Immature natural killer cell (primary cell): ENCODE measurements at places on chromosomes 6 and 20. TPM values are rescaled to one million over a fixed set of nuclear protein-coding genes. Genes with fewer than 3 reads are reported as not detected.

The SCGN gene
- not detected for polyA plus RNA-seq

The STMN3 gene
- 1.6 TPM for polyA plus RNA-seq

The ZBTB24 gene
- polyA plus RNA-seq, result 4.1 TPM

The KCNS1 gene
- polyA plus RNA-seq, result 0.04 TPM

The QRSL1 gene
- polyA plus RNA-seq, result 6.8 TPM

The ARMC12 gene
- not detected for polyA plus RNA-seq

The MAK gene
- polyA plus RNA-seq, result not detected

The DEFB110 gene
- polyA plus RNA-seq, result not detected

The SNAI1 gene
- polyA plus RNA-seq, result not detected

The PPP1R16B gene
- polyA plus RNA-seq, result 42.8 TPM

The WFDC10A gene
- polyA plus RNA-seq, result not detected

The GJA10 gene
- polyA plus RNA-seq, result not detected

The CSNK2A1 gene
- polyA plus RNA-seq, result 65.9 TPM

The OTOR gene
- not detected for polyA plus RNA-seq

The MYH7B gene
- polyA plus RNA-seq, result not detected

The BTN1A1 gene
- polyA plus RNA-seq, result not detected

The UBR2 gene
- 6.4 TPM for polyA plus RNA-seq

The HUS1B gene
- 0.29 TPM for polyA plus RNA-seq

The SNPH gene
- polyA plus RNA-seq, result 1.1 TPM

The SPEF1 gene
- polyA plus RNA-seq, result not detected

The CCN6 gene
- polyA plus RNA-seq, result not detected

The DEFB124 gene
- not detected for polyA plus RNA-seq

The MUC22 gene
- not detected for polyA plus RNA-seq

The KIF6 gene
- not detected for polyA plus RNA-seq

The PCSK2 gene
- polyA plus RNA-seq, result not detected

The UTRN gene
- 40.5 TPM for polyA plus RNA-seq

The HLA-DQB2 gene
- polyA plus RNA-seq, result 3.8 TPM

The EEF1E1 gene
- polyA plus RNA-seq, result 34.2 TPM

The ARFGEF2 gene
- 5.7 TPM for polyA plus RNA-seq

The VWA7 gene
- 0.21 TPM for polyA plus RNA-seq

The AKAP12 gene
- 0.19 TPM for polyA plus RNA-seq

The FILIP1 gene
- polyA plus RNA-seq, result not detected

The SLC17A3 gene
- not detected for polyA plus RNA-seq

The CFAP206 gene
- not detected for polyA plus RNA-seq

The MAFB gene
- polyA plus RNA-seq, result 0.09 TPM

The BIRC7 gene
- not detected for polyA plus RNA-seq

The LINC00237 gene
- 0.28 TPM for polyA plus RNA-seq

The ABHD16B gene
- polyA plus RNA-seq, result not detected

The HSPA12B gene
- polyA plus RNA-seq, result not detected

The LY6G6C gene
- polyA plus RNA-seq, result not detected

The PLCB4 gene
- polyA plus RNA-seq, result not detected

The GPR6 gene
- not detected for polyA plus RNA-seq

The TEAD3 gene
- polyA plus RNA-seq, result not detected

The SLC25A27 gene
- polyA plus RNA-seq, result not detected

The UBD gene
- polyA plus RNA-seq, result not detected

The CEP162 gene
- 2.8 TPM for polyA plus RNA-seq

The HLA-DQB1 gene
- polyA plus RNA-seq, result 105 TPM

The NMBR gene
- not detected for polyA plus RNA-seq

The BPIFA1 gene
- not detected for polyA plus RNA-seq

The MOCS1 gene
- polyA plus RNA-seq, result 0.39 TPM
